Stimulated activated CD8-positive, alpha-beta memory T cell treated with anti-CD3 and anti-CD28 coated beads, Interleukin-7, amount 100 ng/mL, for 1 hour (primary cell): ENCODE measurements at places on chromosomes 6 and 20.

- no peak for DNase-seq
Observed at GRCh38 chr6:63862486-63863198, 227.0 kb downstream of the PHF3 start.

GRCh38 chr6:70112716-70113115 is 190.2 kb downstream of the COL9A1 start:
- no peak for DNase-seq

DNA sequence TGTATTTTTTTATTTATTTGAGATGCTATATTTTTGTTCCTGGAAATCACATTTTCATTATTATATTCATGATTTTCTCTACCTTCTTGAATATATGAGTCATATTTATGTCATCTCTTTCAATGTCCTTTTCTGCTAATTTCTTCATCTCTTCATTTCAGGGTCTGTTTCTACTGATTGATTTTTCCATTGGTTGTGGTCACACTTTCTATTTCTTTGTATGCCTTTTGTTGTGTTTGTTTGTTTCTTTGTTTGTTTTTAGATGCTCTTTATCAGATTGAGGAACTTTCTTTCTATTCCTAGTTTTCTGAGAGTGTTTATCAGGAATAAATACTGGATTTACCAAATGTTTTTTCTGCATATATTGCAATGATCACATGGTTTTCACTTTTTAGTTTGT is 16.9 kb upstream of the MDFI start:
- no peak for DNase-seq

DNA sequence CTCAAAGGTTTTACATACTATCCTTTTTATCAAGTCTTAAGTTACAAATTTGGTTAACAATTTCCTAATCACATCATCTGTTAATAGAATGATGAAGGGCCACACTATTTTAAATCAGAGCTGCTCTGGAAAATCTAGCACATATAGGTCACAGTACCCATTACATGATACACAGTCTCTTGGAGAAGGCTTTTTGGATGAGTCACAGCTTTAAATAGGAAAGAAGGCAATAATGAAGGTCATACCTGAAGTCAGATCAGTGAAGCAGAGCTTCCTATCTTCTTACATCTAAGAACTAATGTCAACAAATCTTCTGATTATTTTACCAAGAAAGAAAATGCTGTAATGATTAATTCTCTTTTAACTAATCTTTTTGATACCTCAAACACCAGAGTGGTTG is 248.5 kb downstream of the BTBD9 start:
- DNase-seq, result no peak

GRCh38 chr6:91523511-91523910 is 936.6 kb upstream of the MAP3K7 start:
- no peak for DNase-seq

DNA sequence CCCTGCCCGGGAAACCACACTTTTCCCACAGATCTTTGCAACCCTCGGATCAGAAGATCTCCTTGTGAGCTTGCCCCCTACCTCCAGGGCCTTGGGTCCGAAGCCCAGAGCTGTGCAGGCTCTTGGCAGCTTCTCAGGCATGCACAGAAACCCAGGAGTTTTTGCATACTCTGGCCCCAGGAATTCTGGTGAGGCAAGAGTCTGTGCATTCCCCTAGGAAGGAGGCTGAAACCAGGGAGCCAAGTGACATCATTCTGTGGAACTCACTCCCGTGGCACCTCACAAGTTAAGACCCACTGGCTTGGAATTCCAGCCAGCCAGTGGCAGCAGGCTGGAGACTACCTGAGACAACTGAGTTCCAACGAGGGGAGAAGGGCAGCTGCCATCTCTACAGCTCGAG is 100.1 kb downstream of the TNFRSF21 start:
- no peak for DNase-seq
